Activated naive CD4-positive, alpha-beta T cell treated with anti-CD3 and anti-CD28 coated beads, Interleukin-2, amount 50 U/mL, for 16 hours (primary cell): ENCODE measurements at places on chromosomes 2 and 18.

- no peak for DNase-seq
Measured at GRCh38 chr2:21792571-21792970, 668.8 kb downstream of the TDRD15 start.

- DNase-seq: no peak
Measured at GRCh38 chr2:172574965-172575364, 19.1 kb downstream of the PDK1 start.

DNA sequence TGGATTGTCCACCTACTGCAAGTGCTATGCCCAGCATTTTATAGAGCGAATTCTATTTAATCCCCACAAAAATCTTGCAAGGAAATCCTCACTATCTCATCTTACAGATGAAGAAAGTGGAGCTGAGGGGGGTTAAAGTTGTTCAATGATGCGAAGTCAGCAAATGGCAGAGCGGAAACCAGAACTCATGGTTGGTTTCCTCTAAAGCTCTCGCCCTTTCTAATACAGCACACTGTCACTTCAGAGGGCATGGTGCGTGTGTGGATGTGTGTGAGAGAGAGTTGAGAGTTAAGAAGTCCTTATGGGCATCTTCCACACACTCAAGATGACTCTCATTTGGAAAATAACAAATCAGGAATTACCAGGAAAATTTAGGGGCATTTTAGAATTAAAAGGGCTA, 78.4 kb downstream of the TGFA start:
- DNase-seq: no peak

DNA sequence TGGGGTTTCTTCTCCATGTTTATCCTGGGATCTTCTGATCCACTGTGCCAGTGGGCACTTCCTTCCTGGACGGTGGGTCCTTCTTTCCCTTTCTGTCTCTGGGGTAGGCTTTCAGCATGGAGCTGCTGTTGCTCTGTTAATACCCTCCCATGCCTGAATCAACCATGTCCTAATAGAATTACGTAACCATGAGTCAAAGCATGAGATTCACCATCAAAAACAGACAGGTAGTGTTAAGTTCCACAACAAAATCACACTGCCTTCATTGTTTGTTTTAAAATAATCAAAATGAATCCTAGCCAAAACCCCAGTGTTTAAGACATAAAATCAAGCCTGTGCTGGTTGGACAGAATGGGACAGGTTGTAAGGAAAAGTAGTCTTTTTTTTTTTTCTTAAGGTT, 37.5 kb downstream of the GNAL start:
- no peak for DNase-seq

GRCh38 chr2:49255409-49255971, 101.2 kb upstream of the FSHR start:
- DNase-seq: no peak

DNA sequence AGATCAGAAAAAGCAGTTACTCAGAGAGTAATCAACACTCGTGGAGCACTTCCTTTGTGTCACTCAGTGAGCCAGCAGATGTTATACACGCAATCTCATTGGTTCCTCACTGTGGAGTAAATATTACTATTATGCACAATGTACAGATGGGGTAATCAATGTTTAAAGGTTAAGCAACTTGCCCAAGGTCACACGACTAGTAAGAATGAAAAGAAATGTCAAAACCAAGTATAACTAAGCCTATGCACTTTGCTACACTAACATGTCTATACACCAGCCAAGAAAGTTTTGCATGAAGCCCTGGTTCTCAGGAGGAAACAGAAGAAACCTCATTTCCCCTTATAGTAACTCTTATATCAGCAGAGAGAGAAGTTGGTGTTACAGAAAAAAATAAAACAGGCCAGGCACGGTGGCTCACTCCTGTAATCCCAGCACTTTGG, 5.4 kb downstream of the METTL21A start:
- DNase-seq: no peak

DNA sequence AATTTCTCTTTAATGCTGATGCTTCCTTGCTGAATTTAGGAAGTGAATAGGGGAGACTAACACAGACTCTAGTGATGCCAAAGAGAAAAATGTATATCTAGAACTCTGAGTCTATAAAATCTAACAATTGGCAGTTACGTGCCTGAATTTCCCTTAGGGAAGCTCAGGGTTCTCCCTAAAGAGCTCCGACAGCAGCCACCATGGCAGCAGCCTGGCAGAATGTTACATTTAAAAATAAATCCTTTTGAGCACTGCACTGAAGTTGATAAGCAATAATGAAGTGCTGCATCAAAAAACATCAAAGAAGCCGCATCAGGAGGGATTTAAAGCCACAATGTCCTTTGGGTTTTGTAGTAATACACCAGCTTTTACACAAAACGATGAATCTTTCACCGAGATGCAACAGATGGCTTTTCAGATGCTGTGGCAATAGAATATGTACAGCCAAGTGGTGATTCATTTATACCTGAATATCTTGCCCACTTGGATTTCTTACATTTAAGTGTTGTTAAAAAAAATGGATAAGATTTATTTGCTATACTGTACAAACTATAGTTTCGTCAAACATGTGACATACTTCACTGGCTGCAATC, 291.2 kb upstream of the SESTD1 start:
- DNase-seq: no peak

DNA sequence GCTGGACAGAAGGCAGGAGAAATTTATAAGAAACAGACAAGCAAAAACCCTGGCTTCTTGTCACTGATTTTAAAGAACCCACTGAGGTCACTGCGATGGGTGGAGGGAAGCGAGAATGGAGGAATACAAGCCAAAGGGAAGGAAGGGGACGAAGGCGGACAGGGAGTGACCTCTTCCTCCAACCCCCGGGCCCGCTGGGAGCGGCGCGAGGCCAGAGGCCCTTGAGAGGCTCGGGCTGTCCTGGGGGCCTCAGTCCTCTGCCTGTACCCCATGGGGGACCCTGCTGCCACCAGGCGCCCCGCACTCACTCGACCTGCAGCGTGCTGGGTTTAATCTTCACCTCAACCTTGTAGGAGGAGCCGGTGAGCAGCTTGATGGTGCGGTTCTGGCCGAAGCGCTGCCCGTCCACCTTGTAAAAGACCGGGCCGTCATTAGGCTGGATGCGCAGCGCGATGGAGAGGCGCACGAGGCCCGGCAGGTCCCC, 793 bp downstream of the CNRIP1 start:
- no peak for DNase-seq
